ENCODE measurements at places on chromosomes 16 and 17.

DNA sequence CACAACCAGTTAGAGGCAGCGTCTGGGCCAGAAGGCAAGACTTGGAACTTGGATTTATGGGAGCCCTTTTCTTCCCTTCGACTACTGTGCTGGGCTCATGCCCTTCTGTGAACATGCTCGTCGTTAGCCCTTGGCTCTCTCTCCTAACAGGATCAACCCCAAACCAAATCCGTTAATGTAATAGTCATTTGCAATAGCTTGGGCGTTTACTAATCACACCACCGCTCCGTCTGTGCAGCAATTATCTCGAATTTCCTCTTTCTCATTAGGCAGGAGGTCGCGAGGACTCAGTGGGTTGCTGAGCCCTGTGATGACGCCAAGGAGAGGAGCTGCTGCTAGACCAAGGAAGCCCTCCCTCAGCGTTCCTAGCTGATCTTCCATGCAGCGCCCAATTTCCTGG lies 114.7 kb downstream of the ENGASE start:
- no peak for DNase-seq

GRCh38 chr16:69266334-69267063 lies 44.7 kb upstream of the VPS4A start:
- DNase-seq: no peak

- DNase-seq: no peak
These were observed 78.1 kb upstream of the MPHOSPH6 start for GRCh38 chr16:82248012-82248656.

DNA sequence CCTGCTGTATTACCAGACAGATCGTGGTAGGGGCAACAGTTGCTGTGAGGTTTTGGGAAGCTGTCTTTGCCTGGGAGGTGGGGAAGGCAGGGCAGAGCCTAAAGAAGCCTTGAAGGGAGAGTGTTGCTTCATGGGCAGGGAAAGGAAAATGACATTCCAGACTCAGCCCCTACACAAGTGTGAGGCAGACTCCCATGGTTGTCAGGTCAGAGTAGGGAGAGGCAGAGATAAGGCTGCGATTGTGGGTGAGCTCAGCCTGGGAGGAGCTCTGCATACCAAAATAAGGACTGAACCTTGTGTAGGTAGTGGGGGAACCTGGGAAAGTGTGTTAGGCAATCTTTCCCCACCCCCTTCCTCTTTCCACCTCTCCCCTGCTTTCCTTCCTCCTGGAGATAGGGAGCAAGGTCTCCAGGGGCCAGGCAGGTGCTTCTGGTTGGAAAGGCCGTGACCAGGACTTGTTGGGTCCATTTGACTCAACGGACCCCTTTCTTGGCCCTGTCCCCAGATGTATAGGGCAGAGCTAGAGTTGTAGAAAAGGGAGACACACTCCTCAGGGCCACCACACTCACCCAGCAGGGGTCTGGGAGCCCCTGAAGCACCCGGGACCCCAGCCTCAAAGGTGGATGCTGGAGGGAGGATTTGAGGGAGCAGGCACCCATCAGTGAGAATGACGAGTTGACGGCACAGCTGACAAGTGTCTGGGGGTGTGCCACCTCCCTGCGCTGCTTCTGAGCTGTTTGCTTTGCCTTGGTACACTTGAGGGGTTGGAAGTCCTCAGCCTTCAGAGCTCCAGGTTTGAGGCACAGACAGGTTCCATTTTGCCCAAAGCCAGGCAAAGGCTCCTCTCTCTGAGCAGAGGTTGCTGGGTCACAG lies 18.5 kb upstream of the TOB1 start:
- DNase-seq: no peak

GRCh38 chr16:72832621-72833248 lies 215.2 kb downstream of the ZFHX3 start:
- DNase-seq: peak; percentile 69

- peak; percentile 24 for DNase-seq
These were observed 348.7 kb upstream of the TNRC6C start for GRCh38 chr17:77609553-77610517.

- DNase-seq: no peak
These were observed 361.6 kb downstream of the GRIN2A start for GRCh38 chr16:9820476-9821246.

GRCh38 chr17:34902831-34903547 lies 58.3 kb downstream of the CCT6B start:
- DNase-seq: no peak

DNA sequence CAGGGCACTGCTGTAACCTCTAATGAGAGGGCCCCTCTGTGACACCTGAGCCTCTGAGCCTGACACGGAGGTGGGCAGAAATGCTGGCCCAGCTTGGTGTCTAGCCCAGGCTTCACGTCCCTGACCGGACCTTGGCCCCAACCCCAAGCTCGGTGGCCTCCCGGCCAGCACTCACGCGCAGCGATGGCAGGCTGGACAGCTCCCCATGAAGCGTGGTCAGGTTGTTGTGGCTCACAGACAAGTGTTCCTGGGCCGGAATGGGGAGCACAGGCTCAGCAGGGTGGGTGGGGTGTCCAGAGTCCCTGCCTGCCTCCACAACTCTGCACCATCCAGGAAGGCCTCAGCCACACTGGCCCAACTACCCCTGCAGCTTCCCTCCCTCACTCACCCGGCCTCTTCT lies 2.2 kb downstream of the FLII start:
- peak; percentile 33 for DNase-seq

DNA sequence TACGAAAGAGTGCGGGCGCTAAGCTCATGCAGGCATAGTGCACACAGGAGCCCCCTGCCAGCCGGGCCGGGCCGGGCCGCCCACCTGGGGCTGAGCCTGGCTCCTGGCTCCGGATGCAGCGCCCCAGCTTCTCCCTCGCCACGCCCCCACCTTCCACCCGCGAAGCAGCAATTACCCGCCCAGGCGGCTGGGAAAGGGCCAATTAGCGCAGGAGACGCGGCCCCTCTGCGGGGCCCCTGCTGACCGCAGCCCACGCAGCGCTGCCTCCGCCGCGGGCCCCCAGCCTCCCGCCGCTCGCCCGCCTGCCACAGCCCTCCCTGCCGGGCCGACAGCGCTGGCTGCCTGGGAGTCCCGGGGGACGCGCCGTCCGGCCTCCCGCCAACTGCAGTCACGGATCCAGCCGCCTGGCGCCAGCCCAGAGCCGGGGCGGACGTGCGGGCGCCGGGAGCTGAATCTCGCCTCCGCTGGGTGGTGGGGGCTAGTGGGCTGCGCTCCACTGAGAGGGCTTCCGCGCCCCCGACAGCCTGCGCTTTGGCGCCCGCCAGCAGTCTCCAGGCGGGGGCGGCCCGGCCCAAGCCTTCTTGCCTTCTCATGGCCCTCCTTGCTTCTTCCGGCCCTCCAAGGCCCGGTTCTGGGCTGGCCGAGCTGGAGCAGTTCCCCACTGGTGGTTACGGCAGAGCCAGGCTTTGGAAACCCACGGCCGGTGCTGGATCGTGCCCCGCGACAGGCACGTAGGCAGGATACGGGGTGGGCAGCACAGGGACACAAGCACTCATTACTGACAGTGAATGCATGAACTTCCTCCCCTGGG lies 14.9 kb upstream of the CBFB start:
- peak; percentile 52 for DNase-seq

DNA sequence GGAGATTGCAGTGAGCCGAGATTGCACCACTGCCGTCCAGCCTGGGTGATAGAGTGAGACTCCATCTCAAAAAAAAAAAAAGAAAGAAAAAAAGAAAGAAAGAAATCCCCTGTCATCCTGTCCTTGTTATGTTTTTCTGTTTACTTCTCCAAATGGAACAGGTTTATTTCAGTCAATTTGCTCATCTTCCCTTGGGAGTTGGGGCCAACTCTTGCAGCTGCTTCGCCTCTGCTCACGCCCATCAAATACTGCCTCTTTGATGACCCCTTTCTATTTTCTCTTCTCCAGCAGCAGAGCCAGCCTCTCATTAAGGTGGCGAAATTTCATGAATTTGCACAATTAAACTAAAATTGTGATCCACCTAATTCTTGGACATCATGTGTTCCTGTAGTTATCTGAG lies 173.4 kb downstream of the ZNF18 start:
- no peak for DNase-seq

DNA sequence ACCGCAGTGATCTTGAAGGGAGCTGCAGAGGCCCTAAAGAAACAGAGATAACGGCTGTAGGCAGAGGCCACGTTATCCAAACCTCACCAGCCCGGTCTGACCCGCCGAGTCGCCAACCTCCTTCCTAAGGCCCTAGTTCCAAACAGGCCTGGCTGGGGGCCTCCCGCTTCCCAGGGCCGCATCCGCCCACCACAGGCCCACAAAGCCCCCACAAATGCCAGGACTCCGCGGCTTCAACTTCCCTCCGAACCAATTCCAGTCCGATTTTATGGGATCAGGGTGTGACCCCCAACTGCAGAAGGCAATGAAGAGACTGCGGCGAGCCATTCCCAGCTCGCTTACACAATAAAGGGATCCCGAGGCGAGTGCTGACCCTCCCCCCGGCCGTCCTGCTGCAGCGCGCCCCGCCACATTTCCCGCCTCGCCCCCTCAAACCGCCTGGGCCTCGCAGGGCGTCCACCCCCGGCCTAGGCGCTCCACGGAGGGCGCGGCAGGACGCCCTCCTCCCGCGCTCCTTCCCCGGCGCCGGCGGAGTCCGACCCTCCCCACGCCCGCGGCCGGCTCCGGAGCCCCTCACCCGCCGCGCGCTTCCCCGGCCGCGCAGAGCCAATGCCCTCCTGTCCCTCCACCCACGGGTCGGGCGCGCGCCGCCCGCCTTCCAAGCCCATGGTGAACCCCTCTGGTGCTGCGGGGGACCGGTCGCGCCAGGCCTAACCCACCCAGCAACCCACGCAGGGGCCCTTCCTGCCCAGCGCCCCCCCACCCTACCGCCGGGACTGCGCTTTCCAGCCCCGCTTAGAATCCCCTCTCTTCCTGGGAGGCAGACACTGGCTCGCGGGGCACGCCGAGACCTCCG lies 926 bp downstream of the MYH10 start:
- DNase-seq: peak; percentile 6

DNA sequence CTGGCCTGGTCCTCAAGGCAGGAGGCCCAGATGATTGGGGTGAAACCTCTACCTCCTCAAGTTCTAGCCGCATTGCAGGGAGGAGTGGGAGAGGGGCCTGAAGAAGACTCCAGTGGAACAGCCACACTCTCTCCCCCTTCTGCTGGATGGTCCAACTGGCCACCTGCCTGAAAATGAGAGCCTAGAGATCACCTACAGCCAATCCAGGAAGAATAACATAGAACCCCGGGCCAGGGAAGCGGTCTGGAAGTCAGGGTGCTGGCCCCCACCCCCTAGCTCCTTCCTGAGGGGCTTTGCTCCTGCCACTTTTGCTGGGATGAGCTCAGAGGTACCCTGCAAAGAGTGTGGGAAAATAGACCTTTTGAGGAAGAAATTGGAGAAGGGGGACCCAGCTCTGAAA lies 1.8 kb downstream of the SLC6A2 start:
- no peak for DNase-seq

GRCh38 chr16:75148311-75149195 lies at the start of gene ZFP1:
ZFP1 (plus strand) TSS chr16:75148524; CDS start chr16:75152952, 4,428 bp downstream.
- DNase-seq: peak; percentile 96

DNA sequence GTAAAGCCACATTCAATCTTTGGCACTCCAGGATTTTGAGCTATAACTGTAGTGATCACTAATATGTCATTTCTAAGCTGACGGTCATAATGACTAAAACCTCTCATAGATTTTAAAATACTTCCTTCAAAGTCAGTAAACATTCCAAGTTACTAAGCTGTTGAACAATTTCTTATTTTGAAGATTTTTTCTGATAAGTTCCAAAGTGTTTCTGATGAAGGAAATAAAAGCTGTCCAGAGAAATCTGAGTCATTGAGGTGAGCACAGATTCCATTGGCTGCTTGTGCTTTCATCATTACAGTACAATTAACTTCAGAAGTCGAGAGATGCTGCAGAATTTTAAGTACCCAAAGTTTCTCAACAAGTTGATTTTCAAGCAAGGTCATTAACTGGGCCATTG lies 23.9 kb downstream of the NLRC5 start:
- no peak for DNase-seq

DNA sequence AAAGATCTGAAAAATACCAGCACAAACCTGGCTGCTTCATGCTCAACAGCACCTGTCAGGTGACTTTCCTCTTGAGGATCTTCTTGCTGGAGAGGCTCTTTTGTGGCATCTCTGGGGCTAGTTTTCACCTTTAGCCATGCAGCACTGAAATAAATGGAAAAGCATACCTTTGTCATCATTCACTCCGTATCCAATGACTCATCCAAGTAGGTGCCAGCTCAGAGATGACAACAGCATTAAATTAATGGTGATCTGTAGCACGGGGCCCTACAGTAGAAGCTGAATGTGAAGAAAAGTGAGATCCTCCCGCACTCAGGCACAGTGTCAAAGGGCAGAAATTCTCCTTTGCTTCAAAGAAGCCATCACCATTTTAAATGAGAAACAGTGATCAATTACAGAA lies 32.2 kb downstream of the KIAA0753 start:
- DNase-seq: no peak

GRCh38 chr17:68963958-68964357 lies 8.8 kb upstream of the ABCA8 start:
- DNase-seq: no peak

DNA sequence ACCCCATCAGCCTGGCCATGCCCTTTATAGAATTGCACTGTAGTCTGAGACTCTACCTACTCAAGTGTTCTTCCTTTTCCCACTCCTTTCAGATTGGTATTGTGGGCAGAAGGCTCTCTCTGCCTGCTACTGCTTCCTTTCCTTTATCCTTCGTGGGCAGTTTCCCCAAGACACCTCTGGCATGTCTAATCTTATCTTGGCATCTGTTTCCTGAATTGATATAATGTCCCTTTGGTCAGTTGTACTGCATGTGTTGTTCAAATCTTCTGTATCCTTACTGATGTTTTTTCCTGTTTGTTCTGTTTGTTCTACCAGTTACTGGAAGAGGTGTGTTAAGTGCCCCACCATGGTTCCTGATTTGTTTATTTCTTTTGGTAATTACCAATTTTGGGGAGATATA lies 29.5 kb upstream of the MSI2 start:
- no peak for DNase-seq

- DNase-seq: peak; percentile 89
These were observed 92.8 kb downstream of the IRX3 start for GRCh38 chr16:54193665-54194333.

GRCh38 chr17:62717889-62718288 lies 90.2 kb downstream of the MARCHF10 start:
- no peak for DNase-seq

- no peak for DNase-seq
These were observed 3.1 kb upstream of the BANP start for GRCh38 chr16:87948119-87948545.

- DNase-seq: no peak
These were observed 29.4 kb downstream of the RNF112 start for GRCh38 chr17:19440421-19440820.
